ENCODE measurements at places on chromosomes 7 and 10.

- DNase-seq = no peak
These were observed 25.5 kb upstream of the PCBD1 start for GRCh38 chr10:70913893-70914240.

DNA sequence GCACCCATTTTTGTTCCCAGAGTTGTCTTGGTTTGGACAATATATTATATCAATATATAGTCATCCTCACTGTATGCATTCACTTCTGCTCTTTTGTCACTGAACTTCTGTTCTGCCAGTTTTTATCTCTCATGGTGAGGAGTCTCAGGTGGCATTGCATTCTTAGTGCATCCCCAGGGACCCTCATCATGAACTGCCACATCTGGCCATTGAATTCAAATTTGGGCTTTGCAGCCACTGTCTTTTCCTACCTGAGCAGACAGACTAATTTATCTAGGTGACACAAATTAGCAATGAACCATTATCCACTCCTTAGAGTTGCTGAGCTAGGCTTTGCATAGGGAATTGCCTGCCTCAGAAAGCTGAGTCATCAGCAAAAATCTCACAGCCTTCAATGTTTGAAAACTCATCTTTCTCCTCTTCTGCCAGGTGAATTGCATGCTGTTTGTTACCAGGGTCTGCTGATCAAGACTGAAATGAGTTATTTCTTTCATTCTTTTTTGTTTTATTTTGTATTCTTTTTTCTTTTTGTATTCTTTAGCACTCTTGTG is 316.8 kb upstream of the MTPN start:
- no peak for DNase-seq

DNA sequence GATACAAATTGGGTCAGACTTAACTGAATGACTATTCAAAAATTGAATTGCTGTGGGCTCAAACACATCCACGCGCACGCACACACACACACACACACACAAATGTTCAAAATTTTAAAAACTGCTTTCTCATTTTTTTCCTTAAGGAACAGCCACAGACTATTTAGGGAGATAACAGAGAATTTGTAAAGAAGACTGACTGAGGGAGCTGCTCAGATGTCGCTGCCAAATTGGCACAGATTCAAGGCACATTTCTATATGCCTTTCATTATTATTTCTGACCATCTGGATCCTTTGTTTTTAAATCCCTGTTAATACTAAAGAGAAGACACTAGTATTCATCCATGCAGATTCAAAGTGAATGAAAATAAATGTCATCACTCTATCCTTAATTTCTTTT is 154.8 kb downstream of the DGKB start:
- DNase-seq = no peak

DNA sequence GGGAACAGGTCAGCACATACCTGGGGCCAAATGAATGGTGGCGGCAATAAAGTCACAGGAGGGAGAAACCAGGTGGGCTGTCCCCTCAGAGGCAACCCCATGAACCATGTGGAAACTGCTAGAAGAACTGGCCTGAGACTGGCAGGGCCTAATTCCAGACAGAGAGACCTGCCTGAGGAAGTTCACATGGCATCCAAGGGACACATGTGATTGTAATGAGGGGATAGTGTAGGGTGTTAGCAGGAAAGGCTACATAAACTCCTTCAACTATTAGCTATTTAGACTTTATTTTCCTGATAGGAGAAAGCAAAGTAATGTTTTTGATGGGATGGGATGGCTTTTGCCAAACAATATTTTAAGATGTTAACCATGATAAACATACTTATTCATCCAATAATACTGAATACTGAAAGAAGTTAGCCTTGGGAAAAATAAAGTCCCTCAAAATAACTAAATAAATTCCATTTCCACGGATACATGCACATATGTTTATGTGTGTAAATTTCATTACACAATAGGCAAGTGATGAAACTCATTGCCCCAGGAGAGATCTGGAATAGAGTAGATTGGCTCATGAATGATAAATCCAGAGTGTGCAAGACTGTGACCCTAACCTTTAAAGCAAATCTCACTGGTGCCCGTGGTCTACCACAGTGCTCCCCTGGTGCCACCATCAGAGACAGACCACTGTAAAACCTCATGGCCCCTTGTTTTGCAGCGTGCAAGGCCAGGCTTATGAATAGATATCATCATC is 137.0 kb downstream of the NRF1 start:
- no peak for DNase-seq

DNA sequence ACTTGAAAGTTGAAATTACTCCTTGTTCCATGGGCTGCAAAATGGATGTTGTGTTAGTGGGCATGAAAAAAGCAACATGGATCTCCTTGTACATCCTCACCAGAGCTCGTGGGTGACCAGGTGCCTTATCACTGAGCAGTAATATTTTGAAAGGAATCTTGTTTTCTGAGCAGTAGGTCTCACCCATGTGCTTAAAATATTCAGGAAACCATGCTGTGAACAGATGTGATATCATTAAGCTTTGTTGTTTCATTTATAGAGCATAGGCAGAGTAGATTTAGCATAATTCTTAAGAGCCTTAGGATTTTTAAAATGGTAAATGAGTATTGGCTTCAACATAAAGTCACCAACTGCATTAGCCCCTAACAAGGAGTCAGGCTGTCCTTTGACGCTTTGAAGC is 316.6 kb downstream of the TYW1 start:
- DNase-seq = no peak

- DNase-seq = no peak
These were observed 171.4 kb upstream of the PPP2R2D start for GRCh38 chr10:131729361-131729760.

DNA sequence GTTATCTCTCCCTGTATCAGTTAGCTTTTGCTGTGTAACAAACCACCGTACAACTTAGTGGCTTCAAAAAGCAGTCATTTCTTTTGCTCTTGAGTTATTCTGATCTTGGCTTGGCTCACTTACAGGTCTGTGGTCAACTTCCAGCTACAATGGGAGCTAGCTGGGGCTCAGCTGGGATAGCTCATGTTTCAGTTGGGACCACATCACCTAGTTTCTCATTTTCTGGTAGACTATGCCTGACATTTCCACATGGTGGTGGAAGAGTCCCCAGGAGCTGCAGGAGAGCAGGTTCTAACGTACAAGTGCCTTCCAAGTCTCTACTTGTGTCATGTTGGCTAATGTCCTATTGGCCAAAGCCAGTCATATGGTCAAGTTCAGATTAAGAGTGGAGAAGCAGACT is 25.8 kb upstream of the PIP4K2A start:
- DNase-seq = no peak

All from KBM-7 (cell line).